Thoracic aorta (tissue), 2 donors: ENCODE measurements at places on chromosomes 2 and 18.

DNA sequence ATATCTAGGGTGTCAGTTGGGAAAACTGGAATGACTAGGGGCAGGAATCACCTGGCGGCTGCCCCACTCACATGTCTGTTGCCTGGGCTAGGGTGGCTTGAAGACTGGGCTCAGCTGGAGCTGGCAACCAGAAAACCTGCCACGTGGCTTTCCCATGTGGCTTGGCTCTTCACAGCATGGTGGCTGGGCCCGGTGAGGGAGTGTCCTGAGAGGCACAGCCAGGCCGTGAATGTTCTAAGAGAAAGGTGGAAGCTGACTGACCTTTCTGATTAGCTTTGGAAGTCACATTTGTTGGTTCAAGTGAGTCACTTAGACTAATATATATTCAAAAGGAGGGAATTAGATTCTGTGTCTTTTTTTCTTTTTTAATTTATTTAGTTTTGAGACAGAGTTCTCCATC lies 22.7 kb downstream of the SP5 start:
- DNase-seq: no peak

- DNase-seq: no peak
These were observed 35.2 kb upstream of the TEX51 start for GRCh38 chr2:126863336-126864015.

DNA sequence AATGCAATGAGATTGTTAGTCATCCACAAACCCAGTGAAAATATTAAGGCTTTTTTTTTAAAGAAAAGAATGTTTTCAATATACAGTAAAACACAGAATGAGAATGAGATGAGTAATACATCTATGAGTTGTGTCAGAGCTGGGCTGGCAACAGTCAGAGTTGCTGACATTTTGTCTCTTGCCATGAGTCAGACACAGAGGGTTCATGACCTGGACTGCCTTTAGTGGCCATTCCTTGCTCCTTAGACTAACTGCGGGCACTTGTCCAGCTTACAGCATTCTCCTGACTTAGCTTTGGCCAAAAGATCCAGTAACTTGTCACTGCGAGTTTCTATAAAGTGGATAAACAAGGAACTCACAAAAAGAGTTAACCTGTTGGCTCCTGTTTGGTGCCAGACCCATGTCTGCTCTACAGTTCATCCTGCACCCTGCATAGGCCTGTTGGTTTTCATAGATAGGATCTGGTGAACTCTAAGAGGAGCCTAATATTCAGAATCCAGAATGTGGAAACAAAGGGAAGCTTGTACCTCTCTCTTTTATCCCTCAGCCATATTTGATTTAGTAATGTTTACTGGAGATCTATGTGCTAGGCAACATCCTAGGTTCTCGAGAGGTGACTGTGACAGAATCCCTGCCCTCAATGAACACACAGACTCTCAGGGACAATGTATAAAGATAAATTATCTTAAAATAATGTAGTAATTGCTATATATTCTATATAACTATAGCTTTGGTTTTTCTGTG lies 391.5 kb upstream of the VWC2L start:
- peak; percentile 52 for DNase-seq

DNA sequence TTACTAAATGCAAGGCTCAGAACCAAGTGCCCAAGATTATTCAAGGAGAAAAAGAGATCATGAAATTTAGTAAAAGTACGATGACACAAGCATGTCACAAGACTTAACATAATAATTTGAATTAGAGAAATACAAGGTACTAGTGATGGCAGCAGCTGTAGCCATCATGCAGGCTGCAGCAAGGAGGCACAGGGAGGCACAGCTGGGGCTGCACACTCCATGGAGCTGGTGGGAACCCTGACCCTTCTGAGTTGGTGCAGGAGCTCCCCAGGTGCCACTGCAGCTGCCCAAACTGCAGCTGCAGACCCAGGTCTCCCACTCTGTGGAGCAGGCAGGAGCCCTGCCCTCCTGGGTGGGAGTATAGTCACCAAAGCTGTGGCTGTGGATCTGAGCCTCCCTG lies 46.0 kb downstream of the COL3A1 start:
- DNase-seq: no peak

DNA sequence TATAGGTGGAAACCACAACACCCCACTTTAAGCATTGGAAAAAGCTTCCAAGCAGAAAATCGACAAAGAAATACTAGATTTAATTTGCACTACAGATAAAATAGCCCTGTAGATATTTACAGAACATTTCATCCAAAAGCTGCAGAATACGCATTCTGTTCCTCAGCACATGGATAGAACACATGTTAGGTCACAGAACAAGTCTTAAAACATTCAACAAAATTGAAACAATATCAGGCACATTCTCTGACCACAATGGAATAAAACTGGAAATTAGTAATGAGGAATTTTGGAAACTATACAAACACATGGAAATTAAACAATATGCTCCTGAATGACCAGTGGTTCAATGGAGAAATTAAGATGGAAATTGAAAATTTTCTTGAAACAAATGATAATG lies 27.8 kb upstream of the XDH start:
- no peak for DNase-seq

DNA sequence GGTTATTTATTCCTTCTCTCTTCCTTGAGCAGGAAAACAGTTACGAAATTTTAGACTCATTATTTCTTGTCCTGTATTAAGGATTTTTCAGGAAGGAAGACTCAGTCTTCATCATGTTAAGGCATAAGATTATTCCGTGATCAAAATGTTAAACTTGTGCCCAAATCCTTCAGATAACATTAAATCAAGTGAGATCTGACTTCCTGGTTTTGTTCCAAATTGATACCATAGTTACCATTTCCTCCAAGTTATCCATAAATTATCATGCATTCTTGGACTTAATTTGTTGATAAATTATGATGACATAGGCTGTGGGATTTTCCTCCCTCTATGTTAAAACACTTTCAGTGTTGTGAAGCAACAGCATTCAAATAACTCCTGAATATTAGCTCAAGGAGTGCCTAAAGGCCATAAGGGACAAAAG lies 31.9 kb downstream of the EFEMP1 start:
- DNase-seq: no peak

DNA sequence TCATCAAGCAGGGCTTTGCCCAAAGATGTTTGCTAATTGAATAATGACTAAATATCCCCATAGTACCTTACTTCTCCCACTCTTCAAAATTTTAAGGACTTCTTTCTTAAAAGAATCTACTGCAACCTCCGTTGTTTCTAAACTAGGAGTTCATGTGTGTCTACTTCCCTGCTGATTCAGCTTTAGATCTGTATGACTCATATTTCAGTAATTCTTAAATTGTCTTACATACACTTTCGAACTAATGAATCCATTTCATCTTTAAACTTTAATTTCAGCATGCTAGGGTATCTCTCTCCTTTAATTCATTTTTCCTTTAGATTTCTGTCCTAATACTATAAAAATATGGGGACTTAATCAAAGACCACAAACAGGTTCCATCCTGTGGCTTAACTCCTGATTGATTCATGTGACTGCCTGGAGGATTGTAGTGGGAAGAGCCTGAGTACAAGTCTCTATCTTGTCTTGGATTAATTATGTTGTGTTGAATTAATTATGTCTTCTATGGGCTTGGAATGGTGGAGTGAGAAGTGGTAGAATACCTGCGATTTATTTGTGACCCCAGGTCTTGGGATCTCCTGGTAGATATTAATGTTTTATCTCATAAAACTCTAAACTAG lies 24.9 kb upstream of the COL5A2 start:
- no peak for DNase-seq

DNA sequence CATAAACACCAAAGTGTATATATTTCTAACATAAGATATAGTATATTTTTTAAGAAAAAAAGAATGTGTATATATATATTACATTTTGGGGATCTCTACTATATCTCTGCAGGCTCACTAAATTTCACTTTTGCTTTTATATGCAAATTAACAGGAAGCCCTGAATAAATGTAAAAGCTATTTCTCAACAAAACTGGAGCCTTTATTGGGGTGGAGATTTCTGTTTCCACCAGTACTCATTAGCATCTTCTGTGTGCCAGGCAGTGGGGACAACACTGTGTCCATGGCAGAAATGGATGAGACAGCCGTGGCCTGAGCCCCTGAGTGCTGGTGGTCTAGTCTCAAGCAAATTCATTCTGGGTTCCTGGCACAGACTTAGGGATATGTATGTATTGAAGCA lies 41.3 kb downstream of the C18orf63 start:
- DNase-seq: no peak

GRCh38 chr18:59898609-59899297 lies 1.0 kb upstream of the PMAIP1 start:
- no peak for DNase-seq

DNA sequence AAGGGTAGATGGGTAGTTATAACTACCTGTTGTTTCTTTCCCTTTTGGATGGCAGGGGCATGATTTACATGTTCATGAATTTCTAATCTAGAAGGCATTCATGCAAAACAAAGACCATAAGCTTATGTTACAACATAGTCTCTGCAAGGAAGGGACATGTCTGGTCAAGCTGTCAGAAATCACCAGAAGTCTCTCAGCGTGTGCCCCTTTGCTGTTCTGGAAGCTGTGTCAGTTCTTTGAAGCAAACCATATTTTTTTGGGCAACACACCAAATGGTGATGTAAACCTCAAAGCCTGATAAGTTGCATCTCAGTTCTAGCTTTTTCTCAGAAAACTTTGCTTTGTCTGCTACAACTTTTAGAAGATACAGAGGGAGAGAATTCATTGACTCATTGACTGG lies 173.5 kb upstream of the CTAGE1 start:
- DNase-seq: no peak

GRCh38 chr2:215699700-215700538 lies 264.1 kb upstream of the FN1 start:
- DNase-seq: no peak

DNA sequence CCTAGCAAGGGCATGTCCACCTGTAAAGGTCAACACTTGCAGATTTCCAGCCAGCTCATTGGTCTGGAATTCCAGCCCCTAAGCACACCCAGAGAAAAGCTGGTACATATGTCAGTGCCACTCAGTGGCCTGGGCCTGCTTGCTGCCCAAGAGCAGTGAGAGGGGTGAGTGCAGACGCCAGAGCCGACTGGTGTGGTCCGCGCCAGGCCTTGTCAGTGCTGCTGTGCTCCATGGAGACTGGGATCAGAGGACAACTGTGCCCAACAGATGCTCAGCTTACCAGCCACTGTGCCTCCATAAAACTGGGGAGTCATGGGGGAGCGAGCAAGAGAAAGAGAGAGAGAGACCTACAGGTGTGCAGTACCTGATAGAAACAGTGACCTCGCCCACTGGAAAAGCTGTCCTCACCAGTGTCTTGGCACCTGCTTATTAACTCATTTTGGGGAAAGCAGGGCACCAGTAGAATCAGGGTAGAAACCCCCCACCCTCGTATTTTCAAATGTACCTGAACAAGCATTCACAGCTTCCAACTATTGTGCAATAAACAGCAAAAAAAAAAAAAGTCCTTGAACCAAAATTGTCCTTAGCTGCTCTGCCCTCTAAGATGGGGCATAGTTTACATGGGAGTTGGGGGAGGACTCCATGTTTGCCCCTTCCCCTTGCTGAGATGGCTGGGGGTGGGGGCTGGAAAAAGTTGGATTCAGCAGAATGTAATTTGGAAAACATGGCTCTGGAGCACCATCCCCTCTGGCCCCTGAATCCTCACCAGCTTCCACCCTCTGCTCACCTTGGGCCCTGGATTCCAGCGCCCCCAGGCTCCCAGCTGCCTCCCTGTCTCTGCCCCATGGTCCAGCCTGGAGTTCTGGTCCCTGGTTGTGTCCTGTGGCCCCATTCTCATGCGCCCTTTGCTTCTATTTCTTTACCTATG lies 1.4 kb upstream of the SP140L start:
- no peak for DNase-seq

- DNase-seq: no peak
These were observed 9.1 kb downstream of the HSBP1L1 start for GRCh38 chr18:79973517-79973916.

DNA sequence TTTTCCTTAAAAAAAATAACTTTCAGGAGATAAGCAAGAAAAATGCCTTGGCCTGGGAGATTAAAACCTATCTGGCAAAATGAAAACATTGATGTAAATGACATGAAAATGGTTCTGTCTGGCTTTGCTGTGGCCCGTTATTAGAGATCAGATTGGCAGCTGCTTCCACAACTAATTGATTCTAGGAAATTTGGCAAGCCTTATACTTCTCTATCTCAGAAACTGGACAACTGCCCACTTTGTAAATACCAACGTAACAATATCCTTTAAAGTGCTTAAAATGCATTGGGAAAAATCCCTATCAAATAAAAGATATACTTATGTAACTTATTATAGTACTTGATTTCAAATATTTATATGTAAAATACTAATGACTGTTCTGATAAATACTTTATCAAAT lies 14.2 kb upstream of the SKA1 start:
- no peak for DNase-seq

GRCh38 chr18:44636241-44636640 lies 44.4 kb upstream of the SETBP1 start:
- DNase-seq: no peak

- DNase-seq: no peak
These were observed 85.9 kb downstream of the EIPR1 start for GRCh38 chr2:3291750-3292149.

DNA sequence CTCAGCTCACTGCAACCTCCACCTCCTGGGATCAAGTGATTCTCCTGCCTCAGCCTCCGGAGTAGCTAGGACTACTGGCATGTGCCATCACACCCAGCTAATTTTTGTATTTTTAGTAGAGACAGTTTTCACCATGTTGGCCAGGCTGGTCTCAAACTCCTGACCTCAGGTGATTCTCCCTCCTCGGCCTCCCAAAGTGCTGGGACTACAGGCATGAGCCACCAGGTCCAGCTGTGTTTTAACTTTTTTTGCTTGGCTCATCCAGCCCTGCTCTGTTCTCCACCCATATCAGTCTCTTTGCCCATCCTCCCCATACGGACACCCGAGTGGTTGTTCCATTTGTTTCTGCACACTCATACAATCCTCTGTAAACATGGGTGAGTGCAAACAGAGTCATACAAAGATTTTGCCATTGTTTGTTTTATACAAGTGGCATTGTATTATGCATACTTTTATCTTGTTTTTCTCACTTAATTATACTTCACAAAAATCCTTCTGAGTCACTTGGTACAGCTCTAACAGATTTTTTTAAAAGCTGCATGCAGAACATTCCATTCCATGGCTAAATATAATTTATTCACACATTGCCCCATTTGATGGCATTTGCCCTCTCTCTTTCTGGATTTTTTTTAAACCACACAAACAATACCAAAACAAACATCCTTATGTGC lies 5.3 kb downstream of the APOB start:
- no peak for DNase-seq

- no peak for DNase-seq
These were observed 91.5 kb downstream of the PID1 start for GRCh38 chr2:229179628-229180027.

DNA sequence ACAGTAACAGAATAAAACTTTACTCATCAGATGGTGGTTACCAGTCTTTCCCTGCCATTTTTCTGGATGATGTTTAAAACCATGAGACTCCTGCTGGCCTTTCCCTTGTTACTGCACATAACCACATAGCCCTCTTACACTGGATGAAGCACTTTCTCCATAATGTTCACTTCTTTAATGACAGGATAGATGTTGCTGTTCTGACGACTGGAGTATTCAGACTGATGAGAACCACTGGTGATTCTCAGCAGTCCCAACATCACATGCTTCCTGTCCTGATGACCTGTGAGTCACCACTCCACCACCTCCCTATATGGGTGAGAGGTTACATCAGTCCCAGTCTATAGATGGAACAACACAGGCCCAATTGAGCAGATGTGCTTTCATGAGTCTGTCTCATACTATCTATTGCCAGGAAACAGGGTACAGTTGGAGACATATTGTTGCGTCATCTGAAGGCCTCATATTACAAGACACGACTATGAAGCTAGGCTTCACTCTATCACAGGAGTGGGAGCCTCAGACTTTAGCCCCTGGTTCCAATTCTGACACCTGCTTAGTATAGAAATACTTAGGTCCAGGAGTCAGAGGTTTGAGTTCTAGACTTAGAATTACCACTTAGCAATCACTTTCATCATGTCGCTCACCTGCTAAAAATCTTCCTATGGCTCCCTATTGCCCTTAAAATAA lies 145.7 kb upstream of the KLF7 start:
- no peak for DNase-seq
